ENCODE measurements at places on chromosomes 5 and 9. TPM values are rescaled to one million over a fixed set of nuclear protein-coding genes. Genes with fewer than 3 reads are reported as not detected.
A peak's percentile ranks its signal among the peaks of the same experiment; 100 is the strongest.

SAXO1 gene
- total RNA-seq = 0.11 TPM

SHISAL2B gene
- total RNA-seq = not detected

- no peaks in the 10 kb centered on the region for H3K36me3 ChIP-seq
- no peak overlapping the region for H3K4me3 ChIP-seq
- no peaks in the 10 kb centered on the region for H3K27me3 ChIP-seq
- peak overlapping the region; percentile 57 for H3K27ac ChIP-seq
- DNase-seq = no peak
These were observed 71.6 kb downstream of the PCDH1 start for GRCh38 chr5:141806626-141807025.

- H3K4me1 ChIP-seq = peaks cover 10% of the 10 kb centered on the region
- H3K27ac ChIP-seq = no peak overlapping the region
- no peak overlapping the region for H3K4me3 ChIP-seq
- H3K36me3 ChIP-seq = peaks cover 97% of the 10 kb centered on the region
- H3K27me3 ChIP-seq = no peaks in the 10 kb centered on the region
These were observed 47.8 kb upstream of the TGFBR1 start for GRCh38 chr9:99056886-99057664.

NUTM2F gene
- total RNA-seq = not detected

DNA sequence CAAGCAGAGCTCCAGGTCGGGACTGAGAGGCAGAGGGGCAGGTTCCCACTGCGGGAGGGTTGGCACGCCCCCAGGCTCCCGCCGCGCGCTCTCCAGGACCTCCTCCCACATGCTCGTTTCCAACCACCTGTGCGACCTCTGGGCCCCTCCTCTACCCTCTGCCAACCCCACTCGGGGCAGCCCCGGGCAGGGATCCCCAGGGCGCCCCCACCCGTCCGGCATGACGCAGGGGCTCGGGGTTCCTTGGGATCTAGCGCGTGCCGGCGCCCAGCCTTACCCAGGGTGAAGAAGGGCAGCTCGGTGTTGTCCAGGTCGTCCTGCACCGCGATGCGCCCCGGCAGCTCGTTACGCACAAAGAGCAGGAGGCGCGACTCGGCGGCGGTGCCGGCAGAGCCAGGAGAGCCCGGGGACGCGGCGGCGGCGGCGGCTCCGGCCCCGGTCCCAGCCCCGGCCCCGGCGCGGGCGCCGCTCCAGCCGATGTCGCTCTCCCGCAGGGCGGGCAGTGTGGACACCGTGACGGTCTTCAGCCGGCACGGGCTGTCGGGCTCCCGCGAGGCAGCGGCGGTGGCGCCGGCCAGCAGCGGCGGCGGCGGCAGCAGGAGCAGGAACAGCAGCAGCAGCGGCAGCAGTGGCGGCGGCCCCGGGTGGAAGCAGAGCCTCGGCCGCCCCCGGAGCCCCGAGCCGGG, 494 bp downstream of the ASTN2 start:
- H3K4me1 ChIP-seq = peaks cover 31% of the 10 kb centered on the region
- H3K27ac ChIP-seq = peak overlapping the region; percentile 23
- H3K36me3 ChIP-seq = no peaks in the 10 kb centered on the region
- no peaks in the 10 kb centered on the region for H3K27me3 ChIP-seq

- peaks cover 11% of the 10 kb centered on the region for H3K4me1 ChIP-seq
- no peaks in the 10 kb centered on the region for H3K36me3 ChIP-seq
- H3K27me3 ChIP-seq = no peaks in the 10 kb centered on the region
- no peak for DNase-seq
- H3K4me3 ChIP-seq = no peak overlapping the region
- no peak overlapping the region for H3K27ac ChIP-seq
These were observed 563.9 kb downstream of the RAB3C start for GRCh38 chr5:59146729-59147128.

NSA2 gene
- 102 TPM for total RNA-seq

MYOZ3 gene
- not detected for total RNA-seq

GRCh38 chr9:21993893-21994555, at the start of gene CDKN2A:
CDKN2A (minus strand) TSS chr9:21994392.
- H3K4me1 ChIP-seq = peaks cover 16% of the 10 kb centered on the region
- no peak for DNase-seq
- H3K27ac ChIP-seq = peak within 1 kb of the TSS; percentile 64
- H3K27me3 ChIP-seq = no peaks in the 10 kb centered on the region
- peak within 1 kb of the TSS; percentile 68 for H3K4me3 ChIP-seq
- H3K36me3 ChIP-seq = no peaks in the 10 kb centered on the region

DNA sequence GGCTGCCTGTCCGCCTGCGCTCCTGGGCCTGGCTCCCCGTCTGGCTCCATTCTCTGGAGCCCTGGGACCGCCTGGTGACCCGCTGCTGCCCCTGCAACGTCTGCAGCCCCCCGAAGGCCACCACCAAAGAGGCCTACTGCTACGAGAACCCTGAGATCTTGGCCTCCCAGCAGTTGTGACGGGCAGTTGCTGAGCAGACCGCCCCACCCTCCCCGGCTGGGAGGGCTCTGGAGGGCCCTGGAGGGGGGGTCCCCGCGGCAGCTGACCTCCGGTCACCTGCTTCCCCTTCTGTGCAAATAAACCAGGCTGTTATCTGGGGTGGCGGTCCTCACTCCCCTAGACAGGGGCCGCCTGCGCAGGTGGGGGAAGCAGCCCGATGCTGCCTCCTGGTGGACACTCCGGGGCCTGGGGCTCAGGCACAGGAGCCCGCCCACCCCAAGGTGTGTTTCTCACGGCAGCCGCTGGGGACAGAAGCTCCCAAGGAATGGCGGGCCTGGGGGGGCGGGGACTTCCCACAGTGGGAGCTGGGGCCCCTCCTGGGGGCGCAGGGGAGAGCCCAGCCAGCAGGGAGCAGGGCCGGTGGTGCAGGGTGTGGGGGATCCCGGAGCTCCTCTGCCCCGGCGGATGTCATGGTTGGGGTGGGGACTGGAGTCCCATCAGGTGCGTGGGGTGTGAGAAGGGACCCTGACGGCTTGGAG, 4.7 kb upstream of the TUBB4B start:
- peak overlapping the region; percentile 43 for H3K4me3 ChIP-seq
- no peak overlapping the region for H3K27ac ChIP-seq
- no peaks in the 10 kb centered on the region for H3K27me3 ChIP-seq
- no peaks in the 10 kb centered on the region for H3K36me3 ChIP-seq
- H3K4me1 ChIP-seq = peaks cover 60% of the 10 kb centered on the region
- DNase-seq = peak; percentile 95

DNA sequence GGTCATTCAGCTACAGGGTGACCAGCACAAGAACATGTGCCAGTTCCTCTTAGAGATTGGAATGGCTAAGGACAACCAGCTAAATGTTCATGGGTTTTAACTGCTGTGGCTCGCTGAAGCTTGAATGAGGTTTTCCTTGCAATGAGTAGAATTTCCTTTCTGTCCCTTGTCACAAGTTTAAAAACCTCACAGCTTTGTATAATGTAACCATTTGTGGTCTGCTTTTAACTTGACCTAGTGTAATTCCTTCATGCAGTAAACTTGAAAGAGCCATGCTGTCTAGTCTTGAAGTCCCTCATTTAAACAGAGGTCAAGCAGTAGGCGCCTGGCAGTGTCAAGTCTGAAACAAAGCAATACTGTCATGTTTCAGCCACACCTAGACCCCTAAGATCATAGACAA, 181.3 kb upstream of the DMRT1 start:
- H3K4me1 ChIP-seq = peaks cover 20% of the 10 kb centered on the region
- no peak for DNase-seq
- H3K36me3 ChIP-seq = no peaks in the 10 kb centered on the region
- no peak overlapping the region for H3K4me3 ChIP-seq
- H3K27me3 ChIP-seq = no peaks in the 10 kb centered on the region

DNA sequence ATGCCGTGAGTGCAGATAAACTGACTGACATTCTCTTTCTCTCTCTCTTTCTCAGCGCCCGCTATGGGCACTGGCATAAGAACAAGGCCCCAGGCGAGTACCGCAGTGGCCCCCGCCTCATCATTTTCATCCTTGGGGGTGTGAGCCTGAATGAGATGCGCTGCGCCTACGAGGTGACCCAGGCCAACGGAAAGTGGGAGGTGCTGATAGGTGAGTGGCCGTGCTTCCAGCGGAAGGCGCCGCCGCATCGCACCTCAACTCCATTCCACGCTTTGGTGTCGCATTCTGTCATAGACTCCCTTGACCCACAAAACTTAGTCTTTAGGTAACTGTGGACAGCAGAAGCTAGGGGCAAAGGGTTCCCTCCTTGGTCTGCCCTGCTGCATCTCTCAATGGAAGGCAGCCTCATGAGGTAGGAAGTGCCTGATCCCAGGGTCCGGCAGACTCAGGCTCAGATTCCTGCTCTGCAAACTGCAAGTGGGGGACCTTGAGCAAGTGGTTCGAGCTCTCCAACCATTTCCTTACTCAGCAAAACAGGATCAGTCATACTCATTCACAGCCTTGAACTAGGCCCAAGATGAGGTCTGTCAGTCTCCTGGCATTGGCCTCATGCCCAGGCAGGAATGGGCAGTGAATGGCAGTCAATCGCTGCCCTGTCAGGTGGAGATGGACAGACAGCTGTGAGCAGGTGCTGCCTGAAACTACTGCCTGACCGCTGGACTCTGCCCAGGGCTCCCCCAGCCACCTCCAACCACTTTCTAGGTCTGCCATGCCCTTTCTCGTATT, 24.2 kb upstream of the CFAP157 start:
- no peak for DNase-seq
- no peak overlapping the region for H3K27ac ChIP-seq
- H3K36me3 ChIP-seq = peaks cover 96% of the 10 kb centered on the region

DNA sequence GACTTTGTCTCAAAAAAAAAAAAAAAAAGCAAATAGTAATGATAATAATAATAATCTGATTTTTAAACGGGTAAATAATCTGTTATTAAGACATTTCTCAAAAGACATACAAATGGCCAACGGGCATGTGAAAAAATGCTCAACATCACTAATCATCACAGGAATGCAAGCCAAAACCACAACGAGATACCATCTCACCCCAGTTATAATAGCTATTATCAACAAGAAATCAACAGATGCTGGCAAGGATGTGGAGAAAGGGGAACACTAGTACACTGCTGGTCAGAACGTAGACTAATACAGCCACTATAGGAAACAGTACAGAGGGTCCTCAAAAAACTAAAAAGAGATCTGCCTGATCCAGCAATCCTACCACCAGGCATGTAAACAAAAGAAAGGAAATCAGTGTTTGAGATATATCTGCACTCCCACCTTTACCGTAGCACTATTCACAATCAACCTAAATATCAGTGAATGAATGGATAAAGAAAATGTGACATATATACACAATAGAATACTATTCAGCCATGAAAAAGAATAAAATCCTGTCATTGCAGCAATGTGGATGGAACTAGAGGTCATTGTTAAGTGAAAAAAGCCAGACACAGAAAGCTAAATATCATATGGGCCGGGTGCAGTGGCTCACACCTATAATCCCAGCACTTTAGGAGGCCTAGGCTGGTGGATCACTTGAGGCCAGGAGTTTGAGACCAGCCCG, 24.9 kb downstream of the VAV2 start:
- no peak overlapping the region for H3K27ac ChIP-seq
- no peak for DNase-seq
- no peaks in the 10 kb centered on the region for H3K36me3 ChIP-seq
- H3K4me1 ChIP-seq = peaks cover 21% of the 10 kb centered on the region

DNA sequence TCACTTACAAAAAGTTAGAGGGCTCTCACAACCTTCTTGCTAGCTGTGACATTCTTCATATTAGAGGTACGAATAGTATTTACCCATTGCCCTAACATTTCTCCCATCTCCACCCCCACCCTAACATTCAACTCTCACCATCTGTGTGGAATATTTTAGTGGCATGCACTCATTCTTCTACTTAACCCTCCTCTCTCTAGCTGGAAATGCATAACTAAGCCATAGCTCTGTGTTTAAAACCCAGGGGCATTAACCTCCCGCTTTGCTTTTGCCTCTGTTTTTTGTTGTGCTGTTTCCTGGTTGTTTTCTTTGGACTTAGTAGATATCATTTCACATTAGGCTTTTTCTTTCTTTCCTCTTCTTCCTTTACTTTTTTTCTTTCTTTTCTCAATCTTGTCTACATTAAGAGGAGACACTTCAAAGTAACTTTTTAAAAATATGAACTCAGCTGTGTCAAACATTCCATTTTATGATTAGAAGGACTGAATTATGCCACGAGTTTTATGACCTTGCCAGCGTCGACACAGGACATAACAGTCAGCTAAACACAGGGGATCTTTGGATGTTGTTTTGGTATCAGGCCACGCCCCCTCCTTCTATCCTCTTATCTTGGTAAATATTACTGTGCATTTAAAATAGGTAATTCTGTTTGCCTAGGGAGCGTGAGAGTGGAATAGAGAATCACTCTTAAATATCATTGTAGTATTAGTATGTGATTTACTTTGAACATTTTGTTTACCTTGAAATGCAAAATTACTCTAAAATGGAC, 236.0 kb downstream of the CD180 start:
- no peak for DNase-seq
- peak overlapping the region; percentile 53 for H3K4me3 ChIP-seq
- no peak overlapping the region for H3K27ac ChIP-seq

LHX3 gene
- total RNA-seq = not detected

GKAP1 gene
- 22.4 TPM for total RNA-seq

DNA sequence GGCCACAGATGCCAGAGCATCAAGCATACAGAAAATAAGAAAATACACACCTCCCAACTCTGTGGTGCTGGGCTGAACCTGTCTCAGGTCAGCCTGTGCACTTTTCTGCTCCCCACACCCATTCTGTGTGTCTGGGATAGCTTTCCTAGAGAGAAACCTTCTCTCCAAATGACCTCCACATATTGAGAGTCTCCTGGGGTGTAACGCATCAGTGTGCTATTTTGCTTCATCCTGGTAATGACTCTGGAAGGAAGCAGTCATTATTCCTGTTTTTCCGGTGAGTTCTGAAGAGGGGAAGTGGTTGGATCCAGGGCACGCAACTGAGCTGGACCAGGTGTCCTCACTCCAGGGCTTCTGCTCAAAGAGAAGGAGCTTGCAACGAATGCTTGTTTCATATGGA, 73.2 kb upstream of the SH3PXD2B start:
- H3K27me3 ChIP-seq = no peaks in the 10 kb centered on the region
- no peaks in the 10 kb centered on the region for H3K36me3 ChIP-seq
- H3K27ac ChIP-seq = peak overlapping the region; percentile 78
- DNase-seq = peak; percentile 78
- no peak overlapping the region for H3K4me3 ChIP-seq

MCTP1 gene
- total RNA-seq = 15.4 TPM

DNA sequence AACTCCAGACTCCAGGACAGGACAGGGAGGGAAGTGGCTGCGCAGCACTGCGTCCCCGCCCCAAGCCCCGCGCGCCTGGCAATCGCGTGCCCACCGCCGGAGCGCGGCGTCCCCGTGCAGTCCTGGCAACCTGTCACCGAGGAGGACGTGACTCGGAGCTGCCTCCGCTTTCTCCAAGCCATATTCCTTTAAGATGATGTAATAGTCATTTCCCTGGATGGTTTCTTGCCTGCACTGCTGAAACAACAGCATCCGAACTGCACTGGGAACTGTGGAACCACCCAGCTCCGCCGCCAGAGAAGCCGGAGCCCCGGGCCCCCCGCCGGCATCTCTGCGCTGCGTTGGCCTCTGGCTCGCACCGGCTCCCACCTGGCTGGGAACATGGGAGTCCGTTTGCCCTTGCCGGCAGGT, 34.5 kb downstream of the KCTD16 start:
- DNase-seq = no peak
- peak overlapping the region; percentile 24 for H3K4me3 ChIP-seq
- H3K4me1 ChIP-seq = peaks cover 16% of the 10 kb centered on the region

ZNF79 gene
- 8.3 TPM for total RNA-seq

TRAF1 gene
- total RNA-seq = 4.0 TPM

NSG2 gene
- 3.9 TPM for total RNA-seq

- peaks cover 7% of the 10 kb centered on the region for H3K4me1 ChIP-seq
- H3K27ac ChIP-seq = no peak overlapping the region
- no peak overlapping the region for H3K4me3 ChIP-seq
- no peak for DNase-seq
- H3K36me3 ChIP-seq = no peaks in the 10 kb centered on the region
These were observed 4.8 kb upstream of the CHSY3 start for GRCh38 chr5:129899454-129899853.

- no peaks in the 10 kb centered on the region for H3K4me1 ChIP-seq
- no peaks in the 10 kb centered on the region for H3K36me3 ChIP-seq
- no peak for DNase-seq
- H3K4me3 ChIP-seq = no peak overlapping the region
These were observed 205.9 kb upstream of the IL12B start for GRCh38 chr5:159536166-159536565.
